Activated naive CD4-positive, alpha-beta T cell (primary cell): ENCODE measurements at places on chromosomes 12 and 14.

DNA sequence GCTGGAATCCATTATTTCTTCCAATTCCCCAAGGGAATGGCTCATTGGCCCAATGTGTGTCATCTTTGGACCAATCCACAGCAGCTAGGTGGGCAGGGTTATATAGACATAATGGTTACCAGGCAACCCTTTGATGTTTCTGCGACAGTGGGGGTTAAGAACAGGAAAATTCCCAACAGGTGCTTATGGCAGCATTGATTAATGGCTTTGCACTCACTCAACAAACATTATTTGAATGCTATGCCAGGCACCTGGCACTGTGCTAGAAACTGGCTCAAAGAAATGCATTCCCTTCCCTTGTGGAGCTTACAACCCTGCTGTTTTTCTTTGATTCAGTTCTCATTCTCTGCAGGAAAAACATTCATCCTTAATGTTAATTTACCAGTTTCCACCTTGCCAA, 1221.0 kb downstream of the AACS start:
- no peak for DNase-seq

- no peak for DNase-seq
Measured at GRCh38 chr12:122942637-122943036, 23.6 kb downstream of the ABCB9 start.

GRCh38 chr12:93571925-93572711, at the start of gene SOCS2:
TSS of gene SOCS2 (plus strand) at chr12:93572675. CDS start at chr12:93572898, 223 bp downstream.
- DNase-seq, result no peak

DNA sequence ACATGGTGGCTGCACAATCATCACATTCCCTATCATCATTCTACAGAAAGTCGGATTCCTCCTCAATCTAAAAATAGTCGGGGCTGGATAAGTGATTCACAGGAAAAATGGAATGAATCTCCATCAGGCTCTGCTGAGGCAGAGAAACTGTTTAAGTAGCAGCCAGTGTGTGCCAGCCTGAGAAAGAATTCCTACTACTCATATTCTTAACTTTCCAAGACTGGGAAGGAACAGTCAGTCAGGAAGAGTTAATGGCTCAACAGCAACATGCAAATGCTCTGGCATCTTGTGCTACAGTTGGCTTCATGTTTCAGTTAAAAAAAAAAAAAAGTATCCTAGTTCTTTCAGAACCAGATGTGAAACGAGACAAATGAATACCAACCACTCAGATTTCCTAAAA, 187.0 kb downstream of the GRIP1 start:
- DNase-seq, result no peak

GRCh38 chr12:80272387-80272915, 171.6 kb upstream of the PTPRQ start:
- no peak for DNase-seq

GRCh38 chr14:100067481-100067880, 2.3 kb downstream of the EVL start:
- DNase-seq, result no peak

DNA sequence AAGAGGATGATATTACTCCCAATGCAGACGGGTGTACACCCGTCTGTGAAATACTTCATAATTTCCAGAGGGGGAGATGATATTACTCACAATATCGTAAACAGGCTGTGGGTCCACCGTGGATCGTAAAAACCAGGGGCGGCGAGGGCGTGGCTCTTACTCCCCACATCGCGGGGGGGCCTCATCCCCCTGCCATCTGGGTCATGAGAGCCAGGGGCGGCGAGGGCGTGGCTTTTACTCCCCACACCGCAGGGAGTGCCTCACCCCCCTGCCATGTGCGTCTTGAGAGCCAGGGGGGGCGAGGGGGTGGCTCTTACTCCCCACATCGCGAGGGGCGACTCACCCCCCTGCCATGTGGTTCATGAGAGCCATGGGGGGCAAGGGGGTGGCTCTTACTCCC, 86.2 kb upstream of the GNG2 start:
- no peak for DNase-seq

- DNase-seq, result no peak
Measured at GRCh38 chr12:106214571-106214970, 33.2 kb downstream of the CKAP4 start.

- peak; percentile 14 for DNase-seq
Measured at GRCh38 chr14:99946652-99947489, 118.4 kb upstream of the EVL start.

- DNase-seq, result no peak
Measured at GRCh38 chr12:52582486-52582885, 8.8 kb upstream of the KRT74 start.

GRCh38 chr12:30965613-30965985, 39.1 kb downstream of the TSPAN11 start:
- no peak for DNase-seq

- no peak for DNase-seq
Measured at GRCh38 chr14:100054316-100055075, 10.7 kb upstream of the EVL start.

- no peak for DNase-seq
Measured at GRCh38 chr12:125072496-125072895, 7.3 kb downstream of the AACS start.

GRCh38 chr14:101009531-101009930, 106.0 kb upstream of the RTL1 start:
- DNase-seq, result no peak
